ENCODE measurements at places on chromosomes 4 and X.
A peak's percentile ranks its signal among the peaks of the same experiment; 100 is the strongest.

GRCh38 chrX:54178100-54178940 lies 4.7 kb downstream of the FAM120C start:
- no peak for DNase-seq

GRCh38 chr4:37998226-37998625 lies 38.0 kb downstream of the PTTG2 start:
- DNase-seq = no peak

DNA sequence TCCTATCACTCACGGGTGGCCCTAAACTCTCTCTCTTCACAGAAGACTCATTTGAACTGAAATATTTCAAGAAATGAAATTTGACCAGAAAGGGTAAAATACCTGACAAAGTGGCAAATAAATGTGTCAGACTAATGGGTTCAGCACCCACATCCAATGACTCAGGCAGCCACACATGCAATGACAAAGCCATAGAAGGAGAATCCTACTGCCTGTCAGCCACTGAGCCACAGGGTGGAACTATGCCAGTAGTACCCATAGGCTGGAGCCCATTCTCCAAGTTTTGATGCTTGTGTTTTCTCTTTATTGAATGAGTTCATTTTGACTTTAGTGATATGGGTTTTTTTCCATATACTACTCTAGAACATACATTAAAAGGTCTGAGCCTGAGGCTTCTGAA lies 179.0 kb downstream of the BEND2 start:
- no peak for DNase-seq

GRCh38 chr4:7649741-7650531 lies 215.2 kb upstream of the PSAPL1 start:
- DNase-seq = no peak

GRCh38 chr4:87555773-87556619 lies 26.8 kb upstream of the SPARCL1 start:
- DNase-seq = no peak

GRCh38 chr4:4320528-4320927 lies 30.5 kb downstream of the ZBTB49 start:
- no peak for DNase-seq

GRCh38 chr4:178090640-178091411 lies 648.6 kb upstream of the AGA start:
- no peak for DNase-seq

DNA sequence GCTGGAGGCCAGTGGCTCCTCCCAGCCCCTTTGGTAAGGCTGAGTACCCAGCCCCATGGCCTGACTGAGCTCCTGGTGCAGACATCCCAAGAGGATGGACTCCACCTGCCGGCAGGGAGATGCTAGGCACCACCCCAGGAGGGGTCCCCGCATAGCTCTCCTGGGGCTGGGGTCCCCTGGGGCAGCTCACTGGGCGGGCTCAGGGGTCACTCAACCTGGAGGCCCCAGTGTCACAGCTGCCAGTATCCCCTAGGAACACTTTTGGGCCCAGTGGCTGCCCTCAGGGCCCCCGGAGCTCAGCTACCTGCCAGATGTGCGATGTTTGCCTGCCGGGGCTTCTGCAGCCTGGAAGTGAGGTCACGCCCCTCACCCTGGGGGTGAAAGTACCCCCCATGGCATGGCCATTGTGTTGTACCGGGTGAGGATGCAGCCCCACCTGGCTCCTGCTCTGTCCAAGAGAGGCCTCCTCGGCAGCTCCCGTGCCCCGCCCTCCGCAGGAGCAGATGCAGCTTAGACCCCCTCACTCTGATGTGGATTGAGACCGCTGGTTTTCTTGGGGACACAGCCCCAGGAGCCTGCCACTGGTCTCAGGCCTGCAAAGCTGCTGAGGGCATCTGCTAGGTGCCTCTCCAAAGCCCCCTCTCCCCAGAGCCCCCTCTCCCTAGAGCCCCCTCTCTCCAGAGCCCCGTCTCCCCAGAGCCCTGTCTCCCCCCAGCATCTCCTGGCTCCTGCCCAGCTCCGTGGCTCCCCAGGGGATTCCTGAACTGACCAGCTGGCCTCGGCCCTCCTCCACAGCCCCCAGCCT lies 6.7 kb upstream of the HGFAC start:
- no peak for DNase-seq

DNA sequence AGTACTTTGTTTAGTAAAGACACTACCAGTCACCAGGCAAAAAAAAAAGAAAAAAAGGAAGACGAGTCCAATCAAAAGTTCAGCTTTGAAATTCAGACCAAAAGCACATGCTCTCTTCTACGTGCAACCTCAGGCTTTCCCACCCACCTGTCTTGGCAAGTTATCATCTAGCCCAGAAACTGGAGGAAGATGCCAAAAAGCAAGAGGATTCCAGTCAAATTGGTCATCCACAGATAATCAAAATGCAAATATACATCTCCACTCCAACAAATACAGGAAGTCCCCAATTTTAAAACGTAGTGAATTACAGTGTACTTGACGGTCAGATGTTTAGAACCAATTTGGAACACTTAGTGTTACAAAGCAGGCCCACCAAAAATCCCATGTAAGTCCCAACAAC lies 96.5 kb downstream of the PALLD start:
- DNase-seq = no peak

DNA sequence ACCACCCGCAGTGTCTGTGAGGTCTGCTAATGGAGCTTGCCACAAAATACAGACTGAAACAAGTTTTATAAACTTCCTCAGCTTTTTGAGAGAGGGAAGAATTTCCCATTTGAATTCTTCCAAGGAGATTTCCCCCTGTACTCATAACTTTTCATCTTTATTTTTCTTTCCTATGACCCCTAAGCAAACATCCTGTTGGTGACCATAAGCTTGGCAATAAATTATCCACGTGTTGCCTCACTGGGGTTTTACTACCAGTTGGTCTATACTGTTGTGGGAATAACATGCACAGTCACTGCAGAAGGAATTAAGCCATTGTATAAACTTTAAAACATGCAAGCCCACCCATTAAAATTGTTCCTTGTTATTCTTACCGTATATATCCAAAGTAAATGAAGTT lies 86.2 kb downstream of the SLC39A8 start:
- no peak for DNase-seq

- no peak for DNase-seq
These were observed 109.4 kb downstream of the PDHA2 start for GRCh38 chr4:95949136-95949765.

GRCh38 chrX:75522565-75523431 lies at the start of gene ZDHHC15:
Gene ZDHHC15 (minus strand): TSS chrX:75523037. CDS start chrX:75523024, 13 bp downstream.
- peak; percentile 4 for DNase-seq

GRCh38 chrX:72314881-72315280 lies 9.2 kb upstream of the CITED1 start:
- no peak for DNase-seq

DNA sequence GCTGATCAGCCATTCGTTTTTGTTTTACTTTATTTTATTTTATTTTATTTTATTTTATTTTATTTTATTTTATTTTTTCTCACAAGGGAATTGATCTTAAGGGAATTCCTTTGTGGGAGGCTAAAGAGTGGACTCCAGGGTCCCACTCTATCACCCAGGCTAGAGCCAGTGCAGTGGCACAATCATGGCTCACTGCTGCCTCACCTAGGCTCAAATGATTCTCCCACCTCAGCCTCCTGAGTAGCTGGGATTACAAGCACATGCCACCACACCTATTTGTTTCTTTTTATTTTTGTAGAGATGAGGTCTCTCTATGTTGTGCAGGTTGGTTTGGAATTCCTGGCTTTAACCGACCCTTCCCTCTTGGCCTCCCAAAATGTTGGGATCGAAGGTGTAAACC lies 17.5 kb upstream of the PABPC4L start:
- no peak for DNase-seq

- DNase-seq = no peak
These were observed 10.9 kb downstream of the GPAT3 start for GRCh38 chr4:83546786-83547185.

DNA sequence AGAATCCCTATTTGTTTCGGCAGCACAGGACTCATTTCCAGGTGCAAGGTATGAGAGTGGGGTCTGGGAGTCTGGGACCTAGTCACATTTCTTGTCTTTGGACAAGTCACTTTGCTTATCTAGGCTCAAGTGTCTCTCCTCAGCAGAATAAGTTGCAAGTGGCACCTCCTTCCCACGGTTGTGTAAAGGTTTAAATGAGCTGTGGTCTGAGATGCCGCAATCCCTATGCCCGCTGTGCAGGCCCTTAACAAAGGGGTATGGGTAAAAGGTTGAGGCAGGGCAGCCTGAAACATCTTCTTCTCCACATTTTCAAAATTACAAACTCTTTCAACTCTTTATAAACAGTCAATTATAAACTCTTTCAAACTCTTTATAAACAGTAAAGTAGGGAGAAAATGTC lies 93.7 kb downstream of the RTL5 start:
- DNase-seq = no peak

DNA sequence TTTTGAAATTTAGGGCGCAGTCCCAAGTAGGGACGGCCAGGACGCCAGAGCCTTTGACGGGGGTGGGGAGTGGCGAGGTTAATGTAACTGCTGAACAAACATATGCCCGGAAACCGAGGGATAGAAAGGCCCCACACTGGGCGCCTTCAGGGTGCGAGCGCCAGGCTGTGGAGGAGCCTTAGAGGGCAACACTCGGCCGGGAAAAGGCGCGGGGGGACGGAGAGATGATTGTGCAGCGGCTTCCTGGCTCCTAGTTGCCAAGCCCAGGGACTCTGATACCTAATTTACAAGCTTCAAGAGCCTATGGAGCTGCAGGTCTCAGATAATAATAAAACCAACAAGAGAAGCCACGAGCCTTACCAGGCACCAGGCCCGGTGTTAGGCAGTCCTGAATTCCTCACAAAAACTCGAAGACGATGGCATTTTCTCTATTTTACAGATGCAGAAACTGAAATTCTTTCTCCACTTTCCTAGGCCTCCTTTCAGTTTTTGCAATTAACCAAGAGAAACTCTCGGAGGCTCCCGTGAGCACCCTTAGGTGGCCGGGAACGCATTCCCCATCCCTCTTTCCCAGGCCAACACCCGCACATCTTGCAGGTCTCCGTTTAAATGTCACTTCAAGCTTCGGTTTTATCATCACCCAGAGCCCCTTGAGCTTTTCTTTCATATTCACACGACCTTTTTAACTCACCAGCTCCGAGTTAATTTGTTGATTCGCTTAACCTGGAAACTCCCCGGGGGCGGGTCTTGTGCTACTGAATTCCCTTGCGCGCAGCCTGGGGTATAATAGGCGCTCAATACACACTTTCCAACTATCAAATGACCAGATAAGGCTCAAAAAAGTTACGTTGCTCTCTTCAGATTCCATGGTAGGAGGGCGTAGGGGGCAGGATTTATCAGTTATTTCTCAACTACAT lies 6.4 kb upstream of the GSX2 start:
- DNase-seq = no peak

- DNase-seq = no peak
These were observed 97.6 kb upstream of the BCOR start for GRCh38 chrX:40195368-40195767.

DNA sequence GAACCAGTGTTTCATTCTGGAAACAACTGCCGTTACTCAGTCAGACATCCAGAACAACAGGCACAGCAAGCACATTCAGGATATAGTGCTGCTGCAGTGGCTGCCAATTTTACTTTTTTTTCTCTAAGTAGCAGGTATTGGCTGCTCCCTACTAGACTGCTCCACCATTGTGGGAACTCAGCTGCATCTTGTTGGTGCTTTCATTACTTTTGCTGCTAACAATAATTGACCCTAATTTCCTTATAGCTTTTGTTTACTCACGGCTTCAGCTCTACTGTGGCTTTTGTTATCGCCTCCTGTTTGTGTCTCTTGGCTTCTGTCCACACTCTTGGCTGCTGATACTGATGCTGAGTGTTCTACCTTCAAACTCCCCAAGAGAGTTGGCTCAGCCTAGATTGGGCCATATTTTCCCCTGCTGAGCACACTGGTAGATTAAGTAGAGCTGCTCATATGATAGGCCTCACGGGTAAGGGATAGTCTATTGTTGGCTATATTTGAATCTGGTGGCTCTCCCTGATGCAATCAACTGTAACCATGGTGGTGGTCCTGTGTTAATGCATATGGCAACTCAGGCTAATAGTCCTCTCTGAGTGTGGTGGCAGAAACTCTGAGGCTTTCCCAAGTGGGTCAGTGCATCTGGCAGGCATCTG lies 44.5 kb upstream of the IL2 start:
- no peak for DNase-seq

DNA sequence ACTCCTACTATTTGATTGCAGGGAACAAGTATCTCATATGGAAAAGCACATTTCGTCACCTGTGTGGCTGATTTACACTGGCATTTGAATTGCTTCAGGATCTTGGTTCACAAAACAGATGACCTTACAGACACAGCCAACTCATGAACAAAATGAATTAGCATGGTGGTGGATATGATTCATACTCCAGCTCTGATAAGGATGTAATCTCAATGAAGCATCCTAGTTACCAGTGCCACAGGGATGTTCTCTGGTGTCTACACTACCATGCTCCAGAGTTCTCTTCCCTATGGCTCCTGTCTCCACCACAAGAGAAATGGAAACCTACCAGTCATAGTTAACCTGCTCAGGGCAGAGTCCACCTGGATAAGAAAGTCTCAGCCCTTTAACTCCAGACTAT lies 40.7 kb downstream of the TEC start:
- no peak for DNase-seq

DNA sequence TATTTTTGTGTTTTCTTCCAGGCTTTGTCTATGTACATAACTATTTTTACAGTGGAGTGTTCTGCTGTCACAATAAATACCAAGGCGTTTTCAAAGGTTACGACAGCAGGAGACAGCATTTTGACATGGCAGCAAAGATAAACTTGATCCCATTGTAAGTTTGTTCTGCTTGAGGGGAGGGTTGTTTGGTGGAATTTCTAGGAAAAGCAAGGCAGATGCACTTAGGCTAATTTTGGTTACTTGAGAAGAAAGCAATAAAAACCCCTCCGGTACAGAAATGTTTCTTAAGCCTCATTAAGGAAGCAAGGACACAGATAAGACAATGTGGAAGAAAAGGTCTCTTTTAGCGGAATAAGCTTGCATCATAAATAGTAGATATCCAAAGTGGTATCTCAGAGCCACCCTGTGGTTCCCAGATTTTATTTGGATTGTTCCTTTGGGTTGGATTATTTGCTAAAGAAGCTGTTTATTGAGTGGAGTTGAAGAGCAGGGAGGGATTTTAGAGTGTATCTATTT lies 54.3 kb downstream of the CLCN5 start:
- no peak for DNase-seq

GRCh38 chrX:338281-338835 lies 19.8 kb upstream of the GTPBP6 start:
- no peak for DNase-seq

GRCh38 chr4:182938205-182938645 lies 21.0 kb upstream of the DCTD start:
- peak; percentile 27 for DNase-seq

- DNase-seq = no peak
These were observed 1118.7 kb downstream of the SH3BGRL start for GRCh38 chrX:82320569-82320968.

DNA sequence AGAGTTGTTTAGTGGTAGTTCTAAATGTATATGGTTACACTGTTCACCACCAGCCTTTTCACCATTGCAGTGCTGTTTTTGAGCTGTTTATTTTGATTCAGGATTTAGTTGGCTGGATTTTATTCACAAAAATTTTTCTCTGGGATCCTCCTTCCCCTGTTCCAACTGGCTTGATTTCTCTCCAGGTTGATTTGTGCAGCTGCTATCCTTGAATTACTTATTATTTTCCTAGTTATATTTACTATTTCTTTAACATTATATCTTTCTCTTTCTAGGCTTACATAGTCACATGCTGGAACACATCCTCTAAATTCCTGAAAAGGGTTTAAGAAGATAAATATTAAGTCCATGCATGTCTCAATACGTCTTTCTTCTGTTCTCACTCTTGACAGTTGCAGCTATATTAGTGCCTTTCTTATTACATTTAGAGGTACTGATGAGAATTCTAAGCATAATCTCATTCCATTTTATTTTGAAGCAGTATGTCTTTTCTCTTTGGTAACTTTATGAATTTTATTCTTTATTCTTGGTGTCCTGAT lies 82.2 kb downstream of the SUPT20HL2 start:
- DNase-seq = no peak

All from effector CD8-positive, alpha-beta T cell (primary cell).